ENCODE measurements at places on chromosomes 2 and 18.
A peak's percentile ranks its signal among the peaks of the same experiment; 100 is the strongest.

GRCh38 chr2:236485519-236485918 is 84.1 kb upstream of the ACKR3 start:
- no peak for DNase-seq

GRCh38 chr18:23682045-23682444 is 7.2 kb upstream of the LAMA3 start:
- no peak for DNase-seq

DNA sequence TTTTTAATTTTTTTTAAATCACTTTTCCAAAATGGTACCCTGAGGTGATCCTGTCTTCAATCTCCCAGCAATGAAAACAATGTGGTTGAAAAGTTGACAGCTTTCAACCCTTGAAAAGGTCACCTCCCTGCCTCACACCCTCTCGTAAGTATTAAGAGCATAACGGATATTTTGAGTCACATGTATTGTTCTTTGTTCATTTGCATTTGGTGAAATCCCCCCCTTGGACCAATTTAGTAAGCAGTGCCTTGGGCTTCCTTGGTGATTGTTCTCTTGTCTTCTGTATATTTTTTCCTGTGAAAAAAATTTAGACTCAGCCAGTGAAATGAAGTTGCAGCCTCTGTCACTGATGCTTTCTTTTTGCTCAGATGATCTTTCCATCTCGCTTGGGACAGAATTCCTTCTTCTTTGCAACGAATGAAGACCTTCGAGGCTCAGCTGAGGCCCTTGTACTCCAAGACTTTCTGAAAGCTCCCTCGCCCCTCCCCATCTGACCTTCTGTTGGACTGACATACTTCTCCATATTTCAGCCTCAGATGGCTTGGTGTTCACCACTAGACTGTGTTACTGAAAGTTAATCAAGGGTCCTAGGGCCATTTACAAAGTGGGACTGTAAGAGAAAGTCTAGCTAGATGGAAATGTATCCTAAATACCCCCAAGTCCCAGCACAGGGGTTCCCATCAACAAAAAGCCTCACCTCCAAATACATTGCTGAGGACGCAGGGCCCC is 158.4 kb downstream of the BCL2 start:
- peak; percentile 49 for DNase-seq

DNA sequence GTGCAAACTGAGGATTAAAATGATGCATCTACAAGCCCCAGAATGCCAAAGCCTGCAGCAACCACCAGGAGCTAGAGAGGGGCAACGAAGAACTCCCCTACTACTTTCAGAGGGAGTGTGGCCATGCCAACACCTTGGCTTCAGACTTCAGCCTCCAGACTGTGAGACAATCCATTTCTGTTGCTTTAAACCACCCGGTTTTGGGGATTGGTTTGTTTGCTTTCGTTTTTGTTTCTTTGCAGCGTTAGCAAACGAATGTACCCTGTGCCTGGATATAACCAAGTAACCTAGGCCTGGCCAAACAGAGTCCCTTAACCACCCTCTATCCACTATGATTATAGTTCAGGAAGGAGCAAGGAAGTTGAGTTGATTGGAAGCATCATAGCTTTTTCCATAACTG is 171.2 kb upstream of the NCK2 start:
- no peak for DNase-seq

GRCh38 chr2:2639251-2640139 is 308.4 kb upstream of the MYT1L start:
- no peak for DNase-seq

Measured in stimulated activated effector memory CD8-positive, alpha-beta T cell treated with anti-CD3 and anti-CD28 coated beads, Interleukin-12 subunit alpha, Interleukin-12 subunit beta, amount 100 ng/mL, for 72 hours (primary cell).